Kasumi-1 (cell line): ENCODE measurements at places on chromosomes 4 and X.

DNA sequence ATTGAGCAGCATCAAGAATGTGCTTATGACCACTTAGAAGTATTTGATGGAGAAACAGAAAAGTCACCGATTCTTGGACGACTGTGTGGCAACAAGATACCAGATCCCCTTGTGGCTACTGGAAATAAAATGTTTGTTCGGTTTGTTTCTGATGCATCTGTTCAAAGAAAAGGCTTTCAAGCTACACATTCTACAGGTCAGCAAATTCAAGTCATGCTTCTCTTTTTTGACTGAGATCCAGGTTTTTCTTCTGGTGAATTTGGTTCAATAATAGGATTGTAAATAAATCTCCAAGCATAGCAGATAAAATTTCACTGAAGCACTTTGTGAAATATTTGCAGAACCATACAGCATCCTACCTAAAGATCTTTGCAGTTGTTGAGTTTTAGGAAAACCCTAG is 218.1 kb downstream of the TLL1 start:
- no peak for DNase-seq

- DNase-seq, result no peak
Measured at GRCh38 chrX:94089149-94089548, 415.1 kb downstream of the FAM133A start.

DNA sequence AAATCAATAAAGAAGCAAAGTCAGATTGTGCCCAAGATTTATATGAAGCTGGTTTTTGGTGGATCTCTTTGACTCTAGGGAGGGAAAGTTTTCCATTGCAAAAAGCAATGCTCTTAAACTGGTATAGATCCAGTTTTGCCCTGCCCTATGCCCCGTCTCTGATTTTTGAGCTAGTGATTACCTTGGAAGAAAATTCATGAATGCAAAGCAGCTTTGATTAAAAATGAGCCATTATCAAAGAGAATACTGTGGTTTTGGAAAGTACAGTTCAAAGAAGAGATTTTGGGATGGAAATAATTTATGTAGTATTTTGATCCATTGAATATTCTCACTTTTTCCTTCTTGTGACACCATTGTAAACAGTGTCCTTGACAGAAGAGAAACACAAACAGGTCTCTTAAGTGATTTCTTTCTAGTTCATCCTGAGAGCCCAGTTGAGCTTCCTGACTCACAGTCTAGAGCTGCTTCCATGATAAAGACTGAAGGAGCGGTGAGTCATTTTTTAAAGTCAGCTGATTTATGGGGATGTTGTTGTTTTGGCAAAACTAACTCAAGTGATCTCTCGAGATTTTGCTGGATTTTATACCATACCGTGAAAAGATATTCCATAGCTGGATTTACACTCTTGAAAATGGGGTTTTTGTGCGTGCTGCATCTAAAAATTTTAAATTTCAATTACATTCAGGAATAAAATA is 76.7 kb downstream of the AFF1 start:
- DNase-seq, result peak; percentile 24

GRCh38 chr4:154076921-154077320 is 288.0 kb upstream of the SFRP2 start:
- no peak for DNase-seq

DNA sequence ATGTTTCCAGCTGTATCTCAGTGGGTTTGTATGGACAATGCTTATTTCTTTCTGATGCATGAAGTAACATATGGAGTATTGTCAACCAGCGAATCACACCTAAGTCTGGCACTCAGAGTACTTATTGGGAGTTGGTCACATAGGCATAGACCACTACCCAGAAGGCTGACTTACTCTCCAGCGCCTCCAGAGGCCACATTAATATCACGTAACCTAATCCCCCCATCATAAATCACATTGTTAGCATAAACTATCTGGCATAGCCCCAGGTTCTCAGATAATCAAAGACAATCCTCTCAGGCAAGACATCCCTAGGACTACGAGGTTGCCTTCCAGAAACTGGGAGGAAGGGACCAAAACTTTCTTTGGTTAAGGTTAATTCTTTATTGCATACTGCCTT is 560.5 kb upstream of the PABPC4L start:
- no peak for DNase-seq

DNA sequence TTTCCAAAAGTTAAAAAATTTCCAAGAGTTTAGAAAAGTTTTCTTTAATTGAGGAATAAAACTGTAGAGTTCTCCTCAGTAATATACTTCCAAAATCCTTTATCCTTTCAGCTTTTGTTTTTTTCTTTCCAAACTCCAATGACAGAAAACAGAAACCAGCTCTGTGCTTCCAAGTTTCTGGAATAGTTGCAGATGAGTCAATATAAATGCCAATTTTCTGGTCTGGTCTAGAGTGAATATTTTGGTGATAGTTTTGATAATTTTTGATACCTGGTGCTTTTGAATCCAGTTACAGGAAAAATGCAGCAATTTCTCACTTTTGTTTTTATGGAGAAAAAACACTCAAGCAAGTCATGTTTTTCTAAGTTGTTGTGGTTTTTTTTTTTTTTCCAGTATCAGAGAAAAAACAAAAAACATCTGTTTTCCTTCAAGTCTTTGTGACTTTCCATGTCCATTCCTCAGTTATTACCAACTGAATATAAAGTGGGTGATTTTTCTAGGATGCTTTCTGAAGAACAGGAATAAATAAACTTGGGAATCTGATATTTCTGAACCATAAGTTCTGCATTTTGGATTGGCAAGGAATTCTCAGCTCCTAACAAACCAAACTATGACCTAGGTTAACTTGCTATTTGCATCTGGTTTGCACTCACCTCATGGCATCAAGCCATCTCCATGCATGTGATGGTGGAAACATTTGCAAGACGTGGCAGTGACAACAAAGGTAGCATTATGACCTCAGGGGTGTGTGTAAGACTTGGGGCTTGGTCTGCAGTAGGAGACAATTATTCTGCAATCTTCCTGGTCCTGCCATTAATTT is 139.1 kb downstream of the VEGFC start:
- DNase-seq, result no peak

DNA sequence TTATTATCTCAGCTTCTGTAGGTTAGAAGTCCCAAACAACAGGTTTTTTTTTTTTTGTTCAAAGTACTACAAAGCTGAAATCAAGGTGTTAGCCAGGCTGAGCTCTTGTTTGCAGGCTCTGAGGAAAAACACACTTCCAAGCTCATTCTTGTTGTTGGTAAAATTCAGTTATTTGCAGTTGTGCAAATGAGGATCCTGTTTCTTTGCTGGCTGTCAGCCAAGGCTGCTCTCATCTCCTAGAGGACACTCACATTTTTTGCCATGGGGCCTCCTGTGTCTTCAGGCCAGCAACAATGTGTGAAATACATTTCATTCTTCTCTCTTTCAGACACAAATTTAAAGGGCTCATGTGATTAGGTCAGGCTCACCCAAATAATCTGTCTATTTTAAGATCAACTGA is 60.3 kb upstream of the HSD17B10 start:
- peak; percentile 28 for DNase-seq

DNA sequence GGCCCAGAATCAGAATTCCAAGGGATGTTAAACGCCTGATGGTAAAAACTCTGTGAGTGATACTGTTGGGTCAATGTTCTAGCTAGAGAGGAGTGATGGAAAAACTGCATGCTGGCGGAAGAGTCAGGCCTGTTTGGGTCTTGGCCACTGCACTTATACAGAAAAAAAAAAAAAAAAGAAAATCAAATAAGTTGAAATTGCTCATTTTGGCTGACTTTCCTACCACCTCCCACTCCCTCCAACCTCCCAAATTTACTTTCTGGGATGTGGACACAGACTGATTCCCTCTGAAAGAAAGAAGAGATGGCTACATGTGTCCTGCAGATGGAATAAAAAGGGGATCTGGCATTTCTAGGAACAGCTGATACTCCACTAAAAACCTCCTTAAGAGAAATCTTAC is 234.1 kb upstream of the GIMD1 start:
- no peak for DNase-seq

- DNase-seq, result no peak
Measured at GRCh38 chrX:13511241-13511943, 58.0 kb upstream of the EGFL6 start.

DNA sequence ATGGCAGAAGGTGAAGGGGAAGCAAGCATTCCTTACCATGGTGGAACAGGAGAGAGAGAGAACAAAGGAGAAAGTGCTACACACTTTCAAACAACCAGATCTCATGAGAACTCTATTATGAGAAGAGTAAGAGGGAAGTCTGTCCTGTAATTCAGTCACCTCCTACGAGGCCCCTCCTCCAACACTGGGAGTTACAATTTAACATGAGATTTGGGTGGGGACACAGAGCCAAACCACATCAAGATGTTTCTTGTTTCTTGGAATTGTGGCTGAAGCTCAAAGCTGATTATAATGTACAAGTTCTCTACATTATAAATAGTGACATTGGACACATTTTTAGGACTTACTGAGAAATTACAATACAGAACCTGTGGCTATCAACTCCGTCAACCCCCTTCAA is 29.5 kb upstream of the TAPT1 start:
- no peak for DNase-seq

- no peak for DNase-seq
Measured at GRCh38 chrX:24332878-24333277, 19.0 kb upstream of the SUPT20HL2 start.

DNA sequence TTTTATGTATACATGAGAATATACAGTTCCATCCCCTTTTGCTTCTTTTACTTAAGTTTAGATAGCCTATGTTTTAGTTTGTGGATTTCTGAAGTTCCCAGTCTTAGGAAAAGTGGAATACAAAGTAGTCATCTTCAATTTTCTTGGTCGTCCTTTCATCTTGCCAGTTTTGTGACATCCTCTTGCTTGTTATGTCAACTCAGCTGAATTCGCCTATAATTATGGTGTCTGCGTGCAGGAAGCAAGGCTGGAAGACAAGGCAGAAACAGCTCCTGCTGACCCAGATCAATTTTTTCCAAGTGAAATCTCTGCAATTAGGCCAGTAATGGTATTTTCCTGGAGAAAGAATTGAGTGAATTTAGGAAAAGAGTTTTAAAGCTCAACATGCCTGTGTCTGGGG is 28.1 kb upstream of the NYX start:
- DNase-seq, result no peak

GRCh38 chrX:134650701-134651100 is 7.6 kb downstream of the PLAC1 start:
- no peak for DNase-seq

DNA sequence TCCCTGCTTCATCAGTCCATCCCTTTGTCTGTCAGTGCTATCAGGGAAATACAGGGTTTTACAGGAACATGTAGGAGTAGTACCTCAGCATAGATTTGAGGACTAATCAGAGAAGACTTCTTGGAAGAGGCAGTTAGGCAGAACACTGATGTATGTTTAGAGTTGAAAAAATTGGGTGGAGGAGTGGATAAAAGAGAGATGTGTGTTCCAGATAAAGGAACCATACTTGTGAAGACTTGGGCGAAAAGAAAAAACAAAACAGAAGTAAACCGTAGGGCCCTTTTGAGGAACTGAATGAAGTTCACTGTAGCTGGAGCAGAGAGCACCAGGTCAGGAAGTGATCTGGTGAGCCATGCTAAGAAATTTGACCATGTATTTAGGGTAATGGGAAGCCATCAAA is 32.3 kb downstream of the AFF1 start:
- peak; percentile 57 for DNase-seq

DNA sequence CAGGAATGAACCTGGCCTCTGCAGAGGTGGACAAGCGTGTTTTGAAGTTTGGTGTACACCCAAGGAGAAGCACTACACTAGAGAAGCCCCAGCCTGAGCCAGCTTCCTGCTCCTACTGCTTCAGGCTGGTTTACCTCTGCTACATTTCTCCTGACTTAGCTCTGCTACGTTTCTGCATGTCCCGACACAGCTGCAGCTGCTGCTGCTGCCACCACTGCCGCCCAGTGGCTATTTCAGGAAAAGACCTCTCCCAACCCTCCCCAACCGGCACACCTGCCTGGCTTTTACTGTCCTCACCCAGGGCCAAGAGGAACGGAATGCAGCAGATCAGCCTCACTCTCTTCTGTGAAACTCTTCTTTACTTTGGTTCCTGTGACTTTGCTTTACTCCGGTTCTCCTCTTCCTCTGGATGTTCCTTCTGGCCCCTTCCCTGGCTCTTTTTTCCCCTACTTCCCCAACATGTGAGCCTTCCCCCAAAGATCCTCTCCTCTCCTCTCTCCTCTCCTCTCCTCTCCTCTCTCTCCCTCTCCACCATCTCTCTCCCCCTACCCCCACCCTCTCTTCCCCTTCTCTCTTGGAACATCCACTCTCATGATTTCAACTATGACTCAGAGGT is 3.1 kb upstream of the P2RY4 start:
- peak; percentile 0 for DNase-seq

GRCh38 chr4:101348367-101348827 is 1.1 kb upstream of the PPP3CA start:
- DNase-seq, result no peak

- no peak for DNase-seq
Measured at GRCh38 chrX:137567682-137568232, 1.8 kb downstream of the ZIC3 start.

DNA sequence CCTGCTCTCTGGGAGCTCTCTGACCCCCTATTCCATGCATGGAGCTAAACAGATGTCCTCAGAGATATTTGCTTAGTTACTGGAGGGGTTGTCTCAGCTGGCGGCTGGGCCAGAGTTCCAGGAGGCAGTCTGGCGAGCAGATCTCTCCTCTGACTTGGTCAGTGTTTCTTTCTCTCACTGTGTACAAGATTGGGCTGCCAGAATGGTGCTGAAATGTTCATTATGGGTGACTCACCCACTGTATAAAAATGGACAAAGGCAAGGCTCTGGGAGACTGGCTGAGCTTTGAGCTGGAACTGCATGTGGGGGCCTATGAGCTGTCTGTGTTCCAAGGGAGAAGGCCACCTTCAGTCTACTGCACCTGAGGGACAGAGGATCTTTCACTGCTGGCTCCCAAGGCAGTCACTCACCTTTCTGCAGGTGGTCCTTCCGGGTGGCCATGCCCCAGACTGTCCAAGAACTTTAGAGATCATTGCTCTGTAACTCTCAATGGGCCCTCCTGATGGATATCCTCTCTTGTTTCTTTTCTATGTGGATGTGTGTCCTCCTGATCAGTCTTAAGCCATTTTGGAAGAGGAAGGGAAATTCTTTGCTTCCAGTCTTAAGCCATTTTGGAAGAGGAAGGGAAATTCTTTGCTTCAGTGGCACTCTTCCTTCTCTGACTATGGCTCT is 88.2 kb downstream of the CFAP299 start:
- no peak for DNase-seq

- DNase-seq, result no peak
Measured at GRCh38 chr4:174036576-174036975, 246.9 kb downstream of the FBXO8 start.

GRCh38 chr4:145870155-145871020 is 68.2 kb downstream of the ZNF827 start:
- no peak for DNase-seq

GRCh38 chr4:156132196-156132595 is 178.5 kb upstream of the CTSO start:
- DNase-seq, result no peak

GRCh38 chrX:38110231-38110630 is 103.9 kb downstream of the SYTL5 start:
- no peak for DNase-seq

DNA sequence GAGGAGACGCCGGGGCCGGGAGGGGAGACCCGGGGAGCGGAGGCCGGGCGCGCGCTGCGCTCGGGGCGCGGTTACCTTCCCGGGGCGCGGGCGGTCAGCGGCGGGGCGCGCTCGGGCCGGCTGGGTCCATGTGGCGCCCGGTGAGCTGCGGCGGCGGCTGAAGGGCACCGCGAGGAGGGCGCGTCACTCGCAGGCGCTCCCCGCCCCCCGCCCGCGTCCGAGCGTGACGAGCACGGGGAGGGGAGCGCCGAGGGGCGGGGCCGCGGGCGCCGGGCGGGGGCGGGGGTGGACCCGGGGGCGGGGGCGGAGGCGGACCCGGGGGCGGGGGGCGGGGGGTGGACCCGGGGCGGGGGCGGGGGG is at the start of gene CPLX1:
Gene CPLX1, minus strand, starts transcription at position 159 of the 360 bp plus-strand sequence. CDS start 1,607 bp downstream, outside the sequence.
- DNase-seq, result no peak
